NCI-H460 (cell line): ENCODE measurements at places on chromosomes 11 and 22. TPM values are rescaled to one million over a fixed set of nuclear protein-coding genes. Genes with fewer than 3 reads are reported as not detected.

SLC1A2 gene
- total RNA-seq: not detected in 2 replicates

LRRC75B gene
- total RNA-seq: 4.3 and 5.5 TPM in 2 replicates

MB gene
- 0.10 TPM in 1 of 2 replicates, not detected in the other for total RNA-seq

TRIM48 gene
- not detected in 2 replicates for total RNA-seq

- no peak for DNase-seq
Observed at GRCh38 chr11:128733440-128734102, 39.7 kb downstream of the FLI1 start.

GRCh38 chr22:32650553-32651345, 150.8 kb upstream of the TIMP3 start:
- DNase-seq: no peak

- no peak for DNase-seq
Observed at GRCh38 chr11:76728227-76728626, 54.9 kb upstream of the TSKU start.

GRCh38 chr11:78841456-78842060, 266.9 kb upstream of the NARS2 start:
- no peak for DNase-seq

GRCh38 chr22:19765477-19766239, 5.1 kb downstream of the TBX1 start:
- DNase-seq: no peak

DNA sequence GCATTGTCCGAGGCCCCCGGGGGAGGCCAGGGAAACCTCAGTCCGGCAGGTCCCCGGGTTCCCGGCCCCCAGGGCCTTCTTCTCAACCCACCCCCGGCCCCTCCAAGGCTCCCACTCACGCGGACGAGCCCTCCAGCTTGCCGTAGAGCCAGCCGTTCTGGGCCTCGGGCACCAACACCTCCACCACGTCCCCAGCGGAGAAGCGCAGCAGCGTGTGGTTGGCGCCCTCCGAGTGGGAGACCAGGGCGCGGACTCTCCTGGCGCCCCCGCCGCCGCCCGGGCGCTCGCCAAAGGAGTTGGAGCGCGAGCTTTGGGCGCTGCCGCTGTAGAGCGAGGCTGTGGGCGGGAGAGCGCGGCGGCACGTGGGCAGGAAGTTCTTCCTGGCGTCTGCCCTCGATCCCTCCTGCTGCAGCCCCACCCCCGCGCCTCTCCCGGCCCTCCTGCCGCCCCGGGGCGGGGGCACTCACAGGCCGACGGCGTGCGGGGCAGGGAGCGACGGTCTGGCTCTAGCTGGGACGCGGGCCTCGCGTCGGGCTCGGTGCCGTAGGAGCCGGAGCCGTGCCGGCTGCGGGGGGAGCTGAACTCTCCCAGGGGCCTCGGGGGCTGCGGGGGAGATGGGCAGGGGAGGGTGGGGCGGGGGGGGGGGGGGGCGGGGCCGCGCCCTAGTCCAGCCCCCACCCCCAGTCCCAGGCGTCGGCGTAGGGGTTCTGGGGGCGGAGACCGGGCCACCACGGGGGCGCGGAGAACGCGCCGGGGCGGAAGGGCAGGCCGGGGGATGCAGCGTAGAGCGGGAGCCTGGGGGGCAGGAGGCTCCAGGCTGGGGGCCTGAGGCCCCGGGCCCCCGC, 4.9 kb upstream of the SLC16A8 start:
- no peak for DNase-seq

DNA sequence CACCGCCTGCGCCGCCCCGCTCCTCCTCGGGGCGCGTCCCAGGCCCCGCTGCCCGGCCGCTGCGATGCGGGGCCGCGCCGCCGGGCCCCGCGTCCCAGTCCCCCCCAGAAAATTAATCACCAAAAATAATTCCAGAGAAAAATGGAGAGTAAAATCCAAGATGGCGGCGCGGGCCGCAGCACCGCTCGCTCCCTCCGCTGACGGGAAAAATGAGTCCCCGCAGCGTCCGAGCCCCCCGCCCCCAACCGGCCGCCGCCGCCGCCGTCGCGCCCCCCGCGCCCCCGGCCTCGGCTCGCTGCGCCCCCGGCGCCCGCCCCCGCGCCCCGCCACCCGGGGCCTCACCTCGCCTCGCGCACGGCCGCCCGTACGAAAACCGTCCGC, at the start of gene KMT5B:
KMT5B (minus strand) TSS at position 162 of the 381 bp plus-strand sequence. CDS start 23,220 bp downstream, outside the sequence.
- DNase-seq: no peak

DNA sequence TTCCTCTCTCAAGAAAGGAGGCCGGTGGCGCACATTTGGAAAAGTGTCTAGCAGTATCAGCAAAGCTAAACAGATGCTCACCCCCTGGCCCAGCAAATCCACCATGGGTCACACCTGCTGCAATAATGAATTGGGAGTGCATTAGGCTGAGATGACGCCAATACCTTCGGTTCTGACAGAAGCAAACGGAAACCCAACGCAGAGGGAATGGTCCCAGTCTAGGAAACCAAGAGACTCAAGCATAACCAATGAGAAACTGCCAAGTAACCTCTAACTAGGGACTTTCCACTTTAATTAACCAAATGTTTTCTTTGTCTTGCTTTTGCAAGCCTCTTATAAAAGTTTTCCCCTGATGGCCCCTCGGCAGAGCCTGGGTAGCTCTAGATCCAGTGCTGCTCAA, 64.2 kb upstream of the SLC22A12 start:
- no peak for DNase-seq

- DNase-seq: no peak
Observed at GRCh38 chr11:34644669-34645406, 23.9 kb downstream of the EHF start.

GRCh38 chr11:9506489-9507276, 45.9 kb downstream of the ZNF143 start:
- DNase-seq: peak; percentile 59

- DNase-seq: no peak
Observed at GRCh38 chr11:83545494-83546260, 259.5 kb upstream of the CCDC90B start.
